ENCODE measurements at places on chromosomes 12 and 14.

DNA sequence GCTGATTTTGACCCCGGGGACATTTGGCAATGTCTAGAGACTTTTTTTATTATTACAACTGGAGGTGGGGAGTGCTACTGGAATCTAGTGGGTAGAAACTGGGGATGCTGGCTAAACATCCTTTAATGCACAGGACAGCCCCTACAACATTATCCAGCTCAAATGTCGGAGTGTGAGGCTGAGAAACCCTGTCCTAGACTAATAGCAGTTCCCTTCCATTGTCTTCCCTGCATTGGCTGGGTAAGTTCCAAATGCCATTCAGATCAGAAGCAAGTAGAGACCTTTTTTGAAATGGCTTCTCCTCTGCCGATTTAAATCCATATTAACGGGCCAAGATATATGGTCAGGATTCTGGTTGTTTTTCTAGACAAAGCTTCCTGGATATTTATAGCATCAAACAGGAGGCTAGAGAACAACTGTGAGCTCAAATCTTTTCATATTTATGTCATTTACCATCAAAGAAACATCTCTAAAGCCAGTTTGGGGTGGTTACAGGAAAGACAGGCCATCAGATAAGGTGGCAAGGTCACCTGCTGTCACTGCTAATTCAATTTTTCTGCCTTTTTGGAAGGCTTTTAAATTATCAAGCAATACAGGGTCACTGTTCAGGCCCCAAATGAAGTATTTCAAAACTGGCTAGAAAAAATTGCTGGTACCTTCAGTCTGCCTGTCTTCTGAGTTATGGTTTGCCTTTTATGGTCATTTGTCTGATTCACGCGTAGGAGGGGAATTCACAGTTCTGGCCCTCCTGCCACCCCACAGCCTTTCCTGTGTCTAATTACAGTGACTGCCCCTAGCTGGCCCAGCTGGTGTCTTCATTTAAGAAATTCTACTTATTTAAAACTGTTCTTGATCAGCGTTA lies 20.1 kb upstream of the AKAP5 start:
- peak; percentile 47 for DNase-seq

- DNase-seq: no peak
Measured at GRCh38 chr14:66918527-66918926, 270.7 kb upstream of the GARIN2 start.

DNA sequence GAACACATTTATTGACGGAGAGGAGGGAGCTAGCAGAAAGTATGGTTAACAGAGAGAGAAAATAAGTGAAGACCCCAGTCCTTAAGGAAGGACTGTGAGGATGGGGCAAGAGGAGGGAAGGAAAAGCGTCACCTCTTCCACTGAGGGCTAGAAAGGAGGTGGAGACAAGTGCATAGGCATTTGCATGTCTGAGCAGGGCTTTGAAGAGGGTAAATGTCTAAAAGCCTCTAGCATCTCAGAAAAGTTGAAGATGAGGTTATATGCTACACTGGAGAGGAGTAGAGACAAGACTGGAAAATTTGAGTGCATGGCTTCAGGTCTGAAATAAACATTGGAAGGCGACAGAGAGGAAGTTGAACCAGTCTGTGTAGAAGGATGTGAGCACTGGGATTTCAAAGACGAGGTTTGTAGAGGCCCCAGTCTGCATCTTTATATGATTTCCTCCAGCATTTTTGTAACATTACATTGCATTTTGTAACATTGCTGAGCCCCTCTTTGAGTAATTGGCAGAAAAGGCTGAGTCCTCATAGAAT lies 98.5 kb upstream of the IFNG-AS1 start:
- no peak for DNase-seq

GRCh38 chr12:113237748-113238147 lies 16.5 kb downstream of the TPCN1 start:
- DNase-seq: no peak

GRCh38 chr14:33516898-33517436 lies 433.9 kb downstream of the EGLN3 start:
- no peak for DNase-seq

DNA sequence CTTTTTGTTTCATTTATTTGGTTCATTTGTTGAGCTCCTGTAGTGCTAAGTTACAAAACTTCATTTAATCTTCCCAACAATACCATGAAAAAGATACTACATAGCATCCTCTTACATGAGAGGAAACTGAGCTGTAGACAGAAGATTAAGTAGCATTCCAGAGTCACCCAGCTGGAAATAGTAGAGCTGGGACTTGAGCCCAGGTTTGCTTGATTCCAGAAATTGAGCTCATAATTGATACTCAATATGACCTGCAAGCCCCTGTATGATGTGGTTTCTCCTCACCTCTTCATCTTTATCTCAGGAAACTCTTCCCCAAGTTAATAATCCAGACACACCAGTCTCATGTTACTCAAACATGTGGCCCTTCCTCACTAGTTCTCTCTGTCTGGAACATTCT lies 87.0 kb upstream of the DAAM1 start:
- no peak for DNase-seq

GRCh38 chr12:30041096-30041495 lies 257.4 kb upstream of the TMTC1 start:
- DNase-seq: no peak

DNA sequence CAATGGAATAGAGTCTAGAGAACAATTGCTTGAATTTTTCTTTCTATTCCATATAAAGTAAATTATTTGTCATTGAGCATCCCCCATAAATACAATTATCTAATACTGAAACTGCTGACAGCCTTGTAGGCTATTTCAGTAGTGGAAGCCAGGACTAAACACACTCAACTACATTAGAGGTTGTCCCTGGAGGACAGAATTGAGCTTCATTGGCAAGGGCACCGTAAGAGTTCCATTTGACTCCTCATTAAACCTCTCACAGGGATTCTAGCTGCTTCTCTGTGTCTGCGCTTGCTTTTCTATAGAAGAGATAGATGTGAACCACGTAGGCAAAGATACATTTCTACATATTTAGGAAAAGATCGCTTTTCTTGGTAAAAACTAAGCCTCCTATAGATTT lies 3.5 kb upstream of the PTPRO start:
- DNase-seq: no peak

GRCh38 chr12:64946132-64946829 lies 121.8 kb downstream of the TBC1D30 start:
- DNase-seq: no peak

- no peak for DNase-seq
Measured at GRCh38 chr12:74415633-74416032, 122.0 kb upstream of the ATXN7L3B start.

DNA sequence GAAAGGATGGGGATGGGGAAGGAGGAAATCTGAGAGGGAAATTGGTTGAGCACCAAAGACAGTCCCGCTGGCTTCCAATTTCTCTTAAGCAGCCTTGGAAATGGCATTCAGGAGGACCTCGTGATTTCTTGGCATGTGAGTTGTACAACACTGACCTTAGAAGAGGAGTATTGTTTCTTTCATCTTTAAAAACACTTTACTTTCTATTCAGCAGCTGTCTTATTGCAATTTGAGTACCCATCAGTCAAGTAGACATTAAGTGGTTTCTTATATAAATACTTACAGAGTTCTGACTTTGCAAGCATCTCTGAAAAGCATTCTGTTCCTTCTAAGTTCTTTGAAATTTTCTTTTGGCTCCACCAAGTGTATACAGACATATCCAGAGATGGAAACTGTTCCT lies 83.2 kb downstream of the LMNTD1 start:
- no peak for DNase-seq

- DNase-seq: no peak
Measured at GRCh38 chr12:16281157-16281556, 3.7 kb upstream of the SLC15A5 start.

DNA sequence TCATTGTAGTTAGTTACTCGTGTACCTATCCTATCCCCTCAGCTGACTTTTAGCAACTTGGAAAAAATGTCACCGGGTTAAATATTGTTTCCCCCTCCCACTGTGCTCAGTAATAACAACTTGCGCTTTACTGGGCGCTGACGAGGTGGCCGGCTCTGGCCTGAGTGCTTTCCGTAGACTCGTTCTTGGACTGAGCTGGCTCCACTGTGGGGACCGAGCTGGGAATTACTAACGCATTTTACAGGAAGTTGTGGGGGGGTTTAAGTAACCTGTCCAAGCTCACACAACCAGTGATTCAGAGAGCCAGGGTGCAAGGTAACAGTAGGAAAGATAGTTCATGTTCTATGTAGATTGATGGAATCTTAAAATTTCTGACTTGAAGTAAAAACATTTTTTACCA lies 82.5 kb upstream of the KICS2 start:
- no peak for DNase-seq

- no peak for DNase-seq
Measured at GRCh38 chr14:105059925-105060565, 5.2 kb downstream of the GPR132 start.

DNA sequence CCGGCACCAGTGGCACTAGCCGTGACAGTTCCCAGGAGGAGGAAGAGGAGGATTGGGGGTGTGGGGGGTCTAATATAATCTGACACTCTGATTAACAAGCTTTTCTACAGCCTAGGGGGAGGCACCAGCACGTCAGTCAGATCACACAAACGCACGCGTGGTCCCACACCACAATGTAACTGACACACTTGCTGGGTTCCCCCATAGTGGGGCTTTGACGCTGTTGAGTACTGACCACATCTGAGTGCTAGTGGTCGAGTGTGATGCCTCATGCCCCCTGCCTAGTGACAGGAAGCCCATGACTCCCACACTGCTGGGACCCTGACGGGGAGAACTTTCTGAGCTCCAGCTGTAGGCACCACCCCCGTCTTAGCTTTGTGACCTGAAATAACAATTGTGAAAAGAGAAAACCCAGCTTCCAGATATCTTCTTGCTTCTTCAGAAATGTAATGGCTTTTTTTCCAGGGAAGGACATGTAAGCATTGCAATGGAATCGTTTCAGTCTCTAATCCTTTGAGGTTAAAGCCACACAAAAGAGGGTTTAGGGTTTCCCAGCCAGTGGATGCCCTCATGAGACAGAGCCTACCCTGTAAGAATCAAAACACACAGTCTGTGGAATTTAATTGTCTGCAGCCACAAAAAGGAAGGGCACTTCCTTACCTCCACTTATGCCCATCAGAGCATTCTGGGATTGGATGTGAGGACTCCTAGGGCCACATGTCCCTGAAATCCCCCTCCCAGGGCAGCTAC lies 183.9 kb downstream of the PIWIL1 start:
- DNase-seq: no peak

DNA sequence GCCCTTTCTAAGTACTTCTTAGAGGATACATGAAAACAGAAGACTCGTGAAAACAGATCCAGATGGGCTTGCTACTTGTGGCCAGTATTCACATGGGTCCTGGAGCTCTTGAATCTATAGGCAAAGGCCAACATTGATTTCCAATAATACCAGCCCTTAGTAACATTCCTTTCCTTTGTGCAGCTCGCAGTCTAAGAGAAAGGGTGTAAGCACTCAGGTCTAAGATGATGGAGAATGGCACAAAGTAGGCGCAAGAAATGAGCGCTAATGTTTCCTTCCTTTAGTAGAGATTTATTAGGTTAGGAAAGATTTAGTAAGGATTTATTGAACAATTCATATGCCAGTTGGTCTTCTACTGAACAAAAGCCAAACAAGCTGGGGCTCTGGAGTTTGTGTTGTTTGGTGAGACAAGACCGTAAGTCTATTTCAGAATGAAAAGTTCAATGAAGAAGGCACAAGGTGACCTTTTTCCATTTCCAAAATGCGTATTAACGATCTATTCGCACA lies 525 bp downstream of the RNU6-8 start:
- DNase-seq: no peak

DNA sequence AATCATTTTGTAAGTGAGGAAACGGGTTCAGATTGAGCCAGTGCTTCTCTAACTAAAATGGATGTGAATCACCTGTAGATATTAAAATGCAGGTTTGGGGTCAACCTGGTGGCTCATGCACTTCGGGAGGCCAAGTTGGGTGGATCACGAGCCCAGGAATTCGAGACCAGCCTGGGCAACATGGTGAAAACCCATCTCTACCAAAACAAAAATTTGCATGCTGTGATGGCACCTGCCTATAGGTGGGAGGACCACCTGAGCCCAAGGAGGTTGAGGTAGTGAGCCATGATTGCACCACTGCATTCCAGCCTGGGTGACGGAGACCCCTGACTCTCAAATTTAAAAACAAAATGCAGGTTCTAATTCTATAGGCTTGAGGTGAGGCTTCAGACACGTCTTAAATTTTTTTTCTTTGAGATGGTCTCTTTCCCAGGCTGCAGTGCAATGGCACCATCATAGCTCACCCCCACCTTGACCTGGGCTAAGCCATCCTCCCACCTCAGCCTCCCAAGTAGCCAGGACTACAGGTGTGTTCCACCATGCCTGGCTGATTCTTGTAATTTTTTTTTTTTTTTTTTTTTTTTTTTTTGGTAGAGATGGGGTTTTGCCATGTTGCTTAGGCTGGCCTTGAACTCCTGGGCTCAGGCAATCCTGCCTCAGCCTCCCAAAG lies 9.0 kb downstream of the TUBA1C start:
- no peak for DNase-seq

DNA sequence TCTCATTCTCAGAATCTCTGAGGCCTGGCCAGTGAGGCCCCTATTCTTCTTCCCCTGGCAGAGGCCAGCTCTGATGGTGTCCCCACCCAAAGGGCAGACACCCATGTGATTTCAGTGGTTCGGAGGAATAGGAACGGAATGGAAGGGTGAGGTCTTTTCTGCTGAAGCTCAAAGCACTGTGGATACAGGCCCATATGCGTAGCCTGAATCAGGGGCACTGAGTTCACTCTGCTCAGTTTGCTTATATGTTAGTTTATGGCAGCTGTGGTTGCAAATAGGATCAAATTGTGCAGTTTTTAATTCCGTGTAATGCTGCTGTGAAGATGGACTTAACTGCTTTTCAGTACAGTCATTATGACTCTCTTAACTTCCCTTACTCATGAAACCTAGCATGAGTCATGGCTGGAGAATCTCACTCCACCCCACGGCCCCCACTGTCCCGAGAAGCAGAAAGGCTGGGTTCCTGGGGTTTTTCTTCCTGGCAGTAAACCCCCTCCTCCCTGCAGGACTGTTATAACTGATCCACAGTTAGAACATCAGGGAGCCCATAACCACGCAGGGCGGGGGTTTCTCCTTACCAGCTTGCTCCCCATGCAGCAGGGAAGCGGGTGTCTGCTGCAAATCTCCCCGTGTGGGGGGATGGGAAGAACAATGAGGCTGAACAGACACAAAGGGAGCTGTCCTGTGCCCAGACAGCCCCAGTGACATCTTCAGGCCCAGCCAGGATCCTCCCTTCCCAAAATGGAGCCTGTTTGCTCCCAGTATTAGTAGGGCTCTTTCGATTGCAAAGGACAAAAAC lies 122.7 kb downstream of the SLC38A6 start:
- DNase-seq: peak; percentile 23

GRCh38 chr12:608413-608812 lies 54.8 kb downstream of the NINJ2 start:
- DNase-seq: no peak

GRCh38 chr12:86698641-86698980 lies 442.4 kb upstream of the MGAT4C start:
- no peak for DNase-seq

- no peak for DNase-seq
Measured at GRCh38 chr14:38404100-38404541, 148.2 kb upstream of the CLEC14A start.

GRCh38 chr12:76591476-76591875 lies 31.9 kb upstream of the OSBPL8 start:
- DNase-seq: no peak

GRCh38 chr12:18752947-18753346 lies 15.0 kb downstream of the CAPZA3 start:
- no peak for DNase-seq

- DNase-seq: peak; percentile 22
Measured at GRCh38 chr14:74973003-74973653, 17.7 kb upstream of the PGF start.

- no peak for DNase-seq
Measured at GRCh38 chr14:100587086-100587762, at the start of gene BEGAIN. Gene BEGAIN, minus strand, starts transcription at chr14:100587417. Its CDS starts 127 bp downstream, at chr14:100587290.

- no peak for DNase-seq
Measured at GRCh38 chr12:14479004-14479403, 88.7 kb downstream of the PLBD1 start.
